ENCODE measurements at places on chromosomes 6 and 20.

- DNase-seq, result no peak
Measured at GRCh38 chr6:40342723-40343122, 244.4 kb downstream of the LRFN2 start.

DNA sequence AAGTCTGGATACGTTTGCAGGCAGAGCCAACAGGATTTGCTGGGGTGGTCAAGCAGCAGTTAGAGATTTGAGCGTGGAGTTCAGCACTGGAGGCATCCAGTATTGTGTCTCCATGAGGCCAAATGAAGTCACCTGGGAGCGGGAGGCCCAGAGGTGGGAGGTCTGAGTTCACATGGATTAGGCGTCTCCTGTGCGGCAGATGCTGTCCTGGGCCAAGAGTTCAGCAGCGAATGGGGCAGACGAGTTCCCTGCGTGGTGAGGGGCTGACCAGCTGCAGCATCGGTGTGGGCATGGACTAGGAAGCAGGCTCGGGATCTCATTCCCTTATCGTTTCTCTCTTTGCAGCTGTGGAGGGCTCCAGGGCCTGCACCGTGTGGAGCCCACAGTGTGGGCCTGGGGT lies 66.2 kb downstream of the BCAS4 start:
- no peak for DNase-seq

DNA sequence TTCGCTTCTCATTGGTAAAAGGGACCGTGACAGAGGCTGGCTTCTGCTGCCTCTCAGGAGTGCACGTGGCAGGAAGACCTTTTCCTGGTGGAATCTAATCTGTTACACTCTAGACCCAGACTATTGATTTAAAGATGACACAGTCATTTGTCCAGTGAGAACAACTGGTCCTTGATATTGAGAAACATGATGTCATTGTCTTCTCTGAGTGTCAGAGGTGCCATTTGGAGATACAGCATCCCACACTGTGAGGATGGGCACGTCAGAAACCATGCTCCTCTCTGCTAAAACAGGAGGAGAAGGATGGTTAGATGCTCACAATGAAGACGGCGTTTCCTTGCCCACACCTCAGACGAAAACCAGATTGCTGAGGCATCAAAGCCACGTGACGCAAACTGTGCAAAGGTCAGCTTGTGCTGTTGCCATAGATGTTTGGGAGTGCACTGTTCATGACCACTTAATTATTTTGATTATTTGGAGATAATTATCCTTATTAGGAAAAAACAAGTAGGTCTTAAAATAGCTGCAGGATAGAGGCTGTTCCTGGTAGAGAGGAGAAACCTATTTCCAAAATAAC lies 169.0 kb downstream of the SMOC2 start:
- DNase-seq, result no peak

- no peak for DNase-seq
Measured at GRCh38 chr6:45738057-45738455, 277.6 kb downstream of the CLIC5 start.

- DNase-seq, result no peak
Measured at GRCh38 chr6:116529466-116530290, 15.8 kb downstream of the TRAPPC3L start.

DNA sequence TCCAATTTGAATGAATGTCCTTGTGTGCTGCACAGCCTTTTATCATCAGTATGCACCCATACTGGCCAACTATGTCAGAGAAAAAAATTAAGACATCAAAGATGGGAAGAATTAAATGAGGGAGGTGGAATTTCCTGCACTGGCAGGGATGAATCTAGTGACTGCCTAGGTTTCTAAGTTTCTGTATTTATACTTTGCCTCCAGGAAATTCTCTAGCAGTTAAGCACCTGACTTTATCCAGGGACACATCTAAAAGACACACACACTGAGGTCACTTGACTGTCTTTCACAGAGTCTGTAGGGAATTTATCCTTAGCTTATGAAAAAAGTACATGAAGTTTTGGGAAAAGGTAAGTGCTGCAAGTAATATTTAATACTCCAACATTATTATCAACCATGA lies 636.5 kb upstream of the PTCHD4 start:
- DNase-seq, result no peak

- no peak for DNase-seq
Measured at GRCh38 chr6:9112544-9112943, 677.2 kb upstream of the SLC35B3 start.

GRCh38 chr20:33164763-33165095 lies 3.2 kb upstream of the BPIFA2 start:
- no peak for DNase-seq

GRCh38 chr6:5345324-5345723 lies 84.0 kb downstream of the FARS2 start:
- no peak for DNase-seq

- DNase-seq, result no peak
Measured at GRCh38 chr6:151269321-151269995, 29.7 kb downstream of the AKAP12 start.

DNA sequence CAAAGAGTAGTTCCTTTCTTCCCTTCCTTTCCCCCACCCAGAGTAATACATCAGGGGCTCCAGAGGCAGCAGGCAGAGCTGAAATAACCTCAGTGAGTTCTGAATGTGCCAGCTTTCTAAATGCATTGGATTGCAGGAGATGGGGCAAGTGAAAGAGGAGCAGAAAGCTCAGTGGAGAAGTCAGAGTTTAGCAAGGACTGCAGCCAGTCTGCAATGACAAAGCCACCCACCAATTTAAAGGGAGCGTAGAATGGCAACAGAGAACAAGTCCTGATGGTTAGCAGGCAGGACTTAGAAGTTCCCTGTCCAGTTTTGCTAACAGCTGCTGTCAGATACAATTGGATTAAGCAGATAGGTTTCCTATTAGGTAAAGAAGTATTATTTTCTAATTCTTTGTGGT lies 203.4 kb upstream of the RIN2 start:
- DNase-seq, result no peak

GRCh38 chr20:23143098-23143497 lies 57.0 kb upstream of the CD93 start:
- peak; percentile 92 for DNase-seq

DNA sequence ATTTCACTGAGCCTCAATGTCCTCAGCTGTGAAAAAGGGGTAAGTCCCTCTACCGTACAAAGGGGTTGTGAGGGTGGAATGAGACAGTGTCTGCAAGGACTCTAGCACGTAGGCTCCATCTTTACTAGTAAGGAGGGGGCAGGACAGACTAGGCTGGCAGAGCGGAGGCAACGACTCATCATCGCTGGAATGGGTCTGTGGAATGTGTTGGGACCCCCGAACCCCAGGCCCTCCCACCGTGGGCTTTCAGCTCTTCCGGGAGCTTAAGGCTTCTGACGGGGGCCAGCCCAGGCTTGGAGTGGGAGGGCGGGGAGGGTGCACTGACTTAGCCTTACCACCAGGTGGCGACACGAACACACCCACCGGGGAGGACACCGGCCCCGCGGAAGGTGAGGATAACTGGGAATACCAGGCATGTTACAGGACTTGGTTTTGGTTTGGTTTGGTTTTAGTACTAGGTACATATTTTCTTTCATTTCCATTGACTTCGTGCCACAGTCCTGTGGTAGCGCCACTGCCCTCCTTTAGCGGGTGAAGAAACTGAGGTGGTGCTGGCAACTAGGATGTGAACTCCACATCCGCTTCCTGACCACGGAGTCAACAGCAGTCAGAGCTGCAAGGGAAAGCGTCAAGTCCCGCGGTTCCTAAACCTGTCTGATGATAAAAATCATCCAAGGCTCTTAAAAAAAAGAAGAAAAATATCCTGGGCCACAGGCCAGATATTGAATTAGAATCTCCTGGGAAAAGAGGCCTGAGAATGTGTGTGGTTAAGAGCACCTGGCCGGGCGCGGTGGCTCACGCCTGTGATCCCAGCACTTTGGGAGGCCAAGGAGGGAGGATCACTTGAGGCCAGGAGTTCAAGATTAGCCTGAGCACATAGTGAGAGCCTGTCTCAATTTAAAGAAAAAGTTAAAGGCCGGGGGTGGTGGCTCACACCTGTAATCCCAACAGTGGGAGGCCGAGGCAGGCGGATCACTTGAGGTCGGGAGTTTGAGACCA lies 10.3 kb upstream of the TULP1 start:
- peak; percentile 64 for DNase-seq

GRCh38 chr6:159692303-159693127 lies 526 bp downstream of the SOD2 start:
- peak; percentile 21 for DNase-seq

DNA sequence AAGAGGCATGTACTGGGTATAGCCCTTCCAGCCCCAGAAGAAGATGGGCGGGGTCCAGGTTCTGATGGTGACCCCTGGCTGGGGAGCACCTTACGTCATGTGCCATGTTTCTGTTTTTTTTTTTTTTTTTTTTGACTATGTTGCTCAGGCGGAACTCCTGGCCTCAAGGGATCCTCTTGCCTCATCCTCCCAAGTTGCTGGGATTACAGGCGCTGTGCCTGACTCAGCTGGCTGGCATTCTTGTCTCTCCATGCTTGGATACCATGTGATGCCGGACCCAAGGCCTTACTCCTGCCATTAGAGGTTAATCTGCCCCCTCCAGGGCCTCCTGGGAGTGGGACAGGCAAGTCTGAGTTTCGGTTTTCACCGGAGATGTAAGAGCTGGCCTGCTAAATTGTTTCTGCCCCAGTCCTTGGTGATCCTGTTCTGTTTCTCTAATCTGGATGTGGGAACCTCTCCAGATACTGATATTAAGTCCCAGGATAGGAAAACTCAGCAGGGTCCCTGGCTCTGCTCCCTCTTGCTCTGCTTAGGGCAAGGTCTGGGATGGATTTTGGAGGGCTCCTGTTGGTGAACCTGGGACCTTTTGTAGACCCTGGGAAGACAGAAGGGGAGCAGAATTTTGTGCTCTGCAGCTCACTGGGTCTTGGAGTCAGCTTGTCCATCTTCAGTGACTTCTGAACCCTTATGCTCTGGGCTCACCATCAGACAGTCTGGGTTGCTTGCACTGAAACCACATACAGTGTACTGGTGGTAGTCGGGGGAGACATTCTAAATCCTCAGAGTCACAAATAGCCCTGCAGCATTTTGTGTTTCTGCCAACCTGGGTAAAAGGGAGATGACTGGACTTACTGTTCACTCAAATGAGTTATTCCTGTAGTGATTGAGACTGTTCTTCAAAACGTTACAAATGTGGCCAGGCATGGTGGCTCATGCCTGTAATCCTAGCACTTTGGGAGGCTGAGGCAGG lies 45.1 kb downstream of the PTK7 start:
- DNase-seq, result peak; percentile 92

GRCh38 chr20:17897566-17898307 lies 70.9 kb downstream of the SNX5 start:
- DNase-seq, result no peak

DNA sequence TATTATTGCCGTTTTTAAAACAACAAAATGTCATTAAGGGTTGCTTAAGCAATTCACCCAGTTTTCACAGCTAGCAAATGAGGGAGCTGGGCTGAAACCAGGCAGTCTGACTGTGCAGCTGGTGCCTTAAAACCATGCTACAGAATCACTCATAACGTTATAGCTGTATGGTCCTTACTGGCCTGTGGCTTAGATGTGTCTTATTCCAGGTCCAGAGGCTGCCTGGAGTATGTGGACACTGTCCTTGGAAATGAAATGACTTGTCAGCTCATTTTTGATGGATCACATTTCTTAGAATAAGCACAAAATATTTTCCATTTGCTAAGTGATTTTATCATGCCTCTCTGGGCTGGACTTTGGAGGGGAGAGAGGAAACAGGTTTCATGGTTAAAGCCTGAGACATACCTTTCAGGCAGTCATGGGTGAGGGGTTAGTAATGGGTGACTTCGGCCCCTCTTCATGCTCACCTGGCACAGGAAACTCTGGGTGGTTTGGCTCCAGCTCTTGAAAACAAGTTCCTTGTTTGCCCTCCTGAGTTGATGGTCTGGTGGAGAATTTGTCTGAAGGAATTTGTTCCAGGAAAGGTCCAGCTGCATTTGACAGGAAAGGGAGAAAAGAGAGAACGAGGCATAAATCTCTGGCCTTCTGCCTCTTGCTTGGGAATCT lies 823.2 kb downstream of the DHX35 start:
- no peak for DNase-seq

GRCh38 chr6:130625825-130626527 lies 201.2 kb upstream of the SMLR1 start:
- DNase-seq, result peak; percentile 79

DNA sequence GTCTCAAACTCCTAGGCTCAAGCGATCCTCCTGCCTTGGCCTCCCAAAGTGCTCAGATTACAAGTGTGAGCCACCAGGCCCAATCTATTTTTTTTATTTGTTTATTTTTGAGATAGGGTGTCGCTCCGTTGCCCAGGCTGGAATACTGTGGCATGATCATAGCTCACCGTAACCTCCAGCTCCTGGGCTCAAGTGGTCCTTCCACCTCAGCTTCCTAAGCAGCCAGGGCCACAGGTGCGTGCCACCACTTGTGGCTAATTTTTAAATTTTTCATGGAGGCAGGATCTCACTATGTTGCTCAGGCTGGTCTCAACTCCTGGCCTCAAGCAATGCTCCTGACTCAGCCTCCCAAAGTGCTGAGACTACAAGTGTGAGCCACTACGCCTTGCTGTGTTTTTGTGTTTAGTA lies 9.8 kb downstream of the KIF3B start:
- DNase-seq, result no peak

- DNase-seq, result peak; percentile 55
Measured at GRCh38 chr6:109073344-109074132, 21.1 kb downstream of the SESN1 start.

GRCh38 chr6:41589223-41589622 lies 43.0 kb downstream of the FOXP4 start:
- no peak for DNase-seq

GRCh38 chr6:117918454-117918853 lies 11.4 kb downstream of the SLC35F1 start:
- DNase-seq, result no peak

DNA sequence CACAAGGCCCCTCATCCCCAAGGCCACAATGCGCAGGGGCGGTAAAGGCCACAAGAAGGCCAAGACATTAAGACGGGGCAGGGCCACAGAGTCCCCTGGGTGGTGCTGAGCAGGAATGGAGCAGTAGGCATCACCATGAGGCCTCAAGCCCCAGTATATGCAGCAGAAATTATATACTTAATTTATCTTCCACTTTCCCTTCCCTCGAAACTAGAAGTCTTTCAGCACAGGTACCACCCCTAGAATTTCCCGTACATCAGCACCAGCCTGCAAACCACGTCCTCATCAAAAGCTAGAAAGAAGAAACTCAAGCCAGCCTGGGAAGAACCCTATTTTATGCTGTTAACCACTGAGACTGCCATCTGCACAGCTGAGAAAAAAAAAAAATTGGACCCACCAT lies 89.4 kb downstream of the PLG start:
- DNase-seq, result no peak

DNA sequence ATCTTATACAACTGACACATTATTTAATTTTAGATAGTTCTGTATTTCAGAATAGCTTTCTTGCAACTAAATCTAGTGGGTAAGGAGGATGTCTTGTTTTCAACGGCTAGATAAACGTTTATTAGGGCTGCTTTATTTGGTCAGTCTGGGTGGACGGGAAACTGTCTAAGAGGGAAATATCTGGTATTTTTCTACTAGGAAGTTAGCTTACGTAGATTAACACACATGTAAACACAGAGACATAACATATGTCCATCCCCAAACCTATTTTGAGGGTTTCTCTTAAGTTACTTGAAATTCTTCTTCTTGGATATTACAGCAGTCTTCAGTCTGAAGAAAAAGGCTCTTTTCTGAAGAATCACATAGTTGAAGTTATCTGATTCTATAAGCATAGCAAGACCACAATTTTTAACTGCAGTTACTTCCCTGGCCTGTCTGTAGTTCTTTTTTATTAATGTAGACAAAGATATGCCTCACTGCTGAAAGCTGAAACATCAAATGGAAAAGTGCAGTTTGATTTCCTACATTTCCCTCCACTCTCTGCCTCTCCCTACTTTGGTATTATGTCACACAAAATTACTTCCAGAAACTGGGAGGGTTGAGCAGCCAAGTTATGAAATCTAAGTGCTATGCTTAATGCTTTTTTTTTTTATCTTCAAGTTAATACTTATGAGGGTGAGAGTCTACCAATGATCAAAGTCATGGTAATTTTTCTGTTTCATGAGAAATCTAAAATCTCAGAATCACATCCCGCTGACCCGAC lies 37.4 kb downstream of the PLAGL1 start:
- no peak for DNase-seq

Measured in HT1080 (cell line).